ENCODE measurements at places on chromosomes 11 and 22.

GRCh38 chr22:45155050-45155840, 8.5 kb upstream of the NUP50 start:
- no peak for DNase-seq

GRCh38 chr22:47739291-47740015, 977.0 kb downstream of the TBC1D22A start:
- DNase-seq = no peak

GRCh38 chr11:124745835-124746620, 6.0 kb downstream of the VSIG2 start:
- peak; percentile 16 for DNase-seq

- no peak for DNase-seq
Observed at GRCh38 chr11:15826826-15827225, 529.5 kb downstream of the SOX6 start.

DNA sequence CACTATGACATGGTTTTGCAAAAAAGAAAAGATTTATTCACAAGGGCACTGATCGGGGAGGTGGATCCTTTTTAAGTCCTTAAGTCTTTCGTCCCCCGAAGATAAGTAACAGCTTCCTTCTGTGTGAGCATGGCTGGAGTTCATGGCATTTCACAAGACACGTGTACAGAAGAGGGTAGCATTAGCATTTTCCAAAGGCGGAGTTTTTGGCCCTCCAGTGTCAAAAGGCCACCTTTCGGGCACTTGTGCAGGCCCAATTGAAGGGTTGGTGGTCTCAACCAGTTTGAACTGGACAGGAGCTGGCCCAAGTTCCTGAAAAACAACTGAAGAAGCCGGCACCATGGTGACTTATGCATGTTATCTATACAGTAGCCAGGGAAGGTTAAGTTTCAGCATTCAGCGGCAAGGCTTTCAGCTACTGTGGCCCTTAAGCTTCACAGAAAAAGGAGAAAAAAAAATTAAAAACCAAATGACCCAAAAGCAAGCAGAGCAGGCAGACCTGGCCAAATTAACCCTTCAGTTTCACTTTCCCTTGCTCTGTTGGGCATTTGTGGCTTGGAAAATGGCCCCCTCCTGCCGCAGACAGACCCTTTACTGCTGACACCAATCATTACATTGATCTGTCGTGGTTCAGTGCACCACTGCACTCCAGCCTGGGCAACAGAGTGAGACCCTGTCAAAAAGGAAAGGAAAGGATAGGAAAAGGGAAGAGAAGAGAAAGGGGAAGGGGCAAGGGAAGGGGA, 18.7 kb downstream of the ZNF74 start:
- DNase-seq = no peak

DNA sequence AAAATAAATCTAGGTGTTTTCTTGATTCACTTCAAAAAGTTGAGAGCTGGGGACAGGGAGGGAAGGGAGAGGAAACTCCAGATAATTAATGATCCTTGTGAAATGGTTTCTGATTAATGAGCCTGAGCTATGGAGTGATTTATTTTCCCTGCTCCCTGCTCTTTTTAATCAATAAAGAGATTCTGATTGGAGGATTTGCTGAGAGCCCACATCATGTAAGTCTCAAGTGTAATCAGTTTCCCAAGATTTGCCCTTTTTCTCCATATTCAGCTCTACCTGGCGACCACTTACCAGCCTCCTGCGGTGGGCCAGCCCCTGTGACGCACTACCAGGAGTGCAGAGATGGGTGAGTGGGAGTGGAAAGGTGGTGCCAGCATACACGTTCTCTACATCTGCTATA, 114.0 kb downstream of the NAV2 start:
- DNase-seq = no peak

Measured in activated T-helper 9 cell treated with anti-CD3 and anti-CD28 coated beads, Interleukin-2, amount 50 U/mL, for 16 hours (primary cell).